GM03348 (cell line): ENCODE measurements at places on chromosomes 4 and X.

- DNase-seq: no peak
These were observed 305.4 kb downstream of the PCDH18 start for GRCh38 chr4:137226900-137227299.

- DNase-seq: peak; percentile 11
These were observed 877 bp downstream of the GPRASP1 start for GRCh38 chrX:102652031-102652688.

GRCh38 chrX:19990151-19990555 lies 708 bp downstream of the BCLAF3 start:
- DNase-seq: peak; percentile 11

- no peak for DNase-seq
These were observed 12.5 kb upstream of the G3BP2 start for GRCh38 chr4:75685546-75686189.

DNA sequence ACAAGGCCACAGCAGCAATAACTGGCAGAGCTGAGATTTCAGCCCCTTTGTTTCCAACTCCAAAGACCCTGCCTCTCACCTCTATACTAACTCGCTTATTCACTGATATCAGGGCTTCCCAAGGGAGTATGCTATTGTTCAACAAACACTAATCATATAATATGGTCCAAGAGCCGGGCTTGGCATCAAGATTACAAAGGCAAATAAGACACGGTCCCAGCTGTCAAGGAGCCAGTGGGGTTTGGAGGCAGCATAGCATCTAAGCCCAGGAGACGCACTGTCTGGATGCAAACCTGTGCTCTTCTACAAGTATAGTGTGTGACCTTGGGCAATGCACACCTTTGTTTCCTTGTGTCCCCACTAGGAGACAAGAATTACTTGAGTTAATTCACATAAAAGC lies 28.7 kb downstream of the PAPSS1 start:
- no peak for DNase-seq

- DNase-seq: peak; percentile 47
These were observed 6.2 kb downstream of the CCKAR start for GRCh38 chr4:26484032-26484515.

DNA sequence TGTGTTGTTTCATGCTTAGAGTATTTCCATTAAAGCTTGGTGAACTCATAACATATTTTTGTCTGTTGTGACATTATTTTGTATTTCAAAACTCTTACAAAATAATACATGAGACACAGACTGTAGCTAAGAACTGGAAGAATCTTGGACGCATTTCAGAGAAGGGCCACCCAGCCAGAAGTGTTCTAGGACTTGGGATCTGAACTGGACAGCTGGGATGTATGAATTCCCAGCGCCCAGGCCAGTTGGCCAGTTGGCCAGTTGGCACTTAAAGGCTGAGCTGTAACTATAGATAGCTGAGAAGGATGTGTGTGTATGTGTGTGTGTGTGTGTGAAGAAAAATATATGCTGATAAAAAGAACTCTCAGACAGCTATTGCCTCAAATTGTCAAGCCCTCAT lies 193.4 kb upstream of the GPR101 start:
- DNase-seq: no peak

DNA sequence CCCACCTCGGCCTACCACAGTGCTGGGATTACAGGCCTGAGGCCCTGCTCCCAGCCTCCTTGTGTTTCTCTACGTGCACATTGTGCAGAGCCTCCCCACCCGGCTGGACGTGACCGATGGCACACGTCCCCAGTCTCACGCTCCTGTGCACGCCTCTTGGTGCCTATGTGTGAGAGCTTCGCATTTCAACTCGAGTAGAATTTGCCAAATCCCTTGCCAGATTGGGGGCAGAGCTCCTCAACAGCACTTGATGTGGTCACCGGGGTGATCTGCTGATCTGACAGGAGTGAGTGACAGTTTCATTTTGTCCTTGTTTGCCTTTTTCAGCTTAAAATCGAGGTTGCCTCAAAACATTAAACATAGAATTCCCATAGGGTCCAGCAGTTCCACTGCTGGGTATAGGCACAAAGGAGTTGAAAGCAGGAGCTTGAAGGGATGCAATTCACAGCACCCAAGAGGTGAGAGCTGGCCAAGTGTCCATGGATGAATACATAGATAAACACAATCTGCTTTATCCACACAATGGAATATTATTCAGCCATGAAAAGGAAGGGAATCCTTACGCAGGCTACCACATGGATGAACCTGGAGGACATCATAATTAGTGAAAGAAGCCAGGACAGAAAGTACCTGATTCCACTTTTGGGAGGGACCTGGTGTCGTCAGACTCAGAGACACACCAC lies 17.6 kb downstream of the TMEM187 start:
- no peak for DNase-seq

GRCh38 chr4:61431131-61431530 lies 231.0 kb downstream of the ADGRL3 start:
- DNase-seq: no peak

DNA sequence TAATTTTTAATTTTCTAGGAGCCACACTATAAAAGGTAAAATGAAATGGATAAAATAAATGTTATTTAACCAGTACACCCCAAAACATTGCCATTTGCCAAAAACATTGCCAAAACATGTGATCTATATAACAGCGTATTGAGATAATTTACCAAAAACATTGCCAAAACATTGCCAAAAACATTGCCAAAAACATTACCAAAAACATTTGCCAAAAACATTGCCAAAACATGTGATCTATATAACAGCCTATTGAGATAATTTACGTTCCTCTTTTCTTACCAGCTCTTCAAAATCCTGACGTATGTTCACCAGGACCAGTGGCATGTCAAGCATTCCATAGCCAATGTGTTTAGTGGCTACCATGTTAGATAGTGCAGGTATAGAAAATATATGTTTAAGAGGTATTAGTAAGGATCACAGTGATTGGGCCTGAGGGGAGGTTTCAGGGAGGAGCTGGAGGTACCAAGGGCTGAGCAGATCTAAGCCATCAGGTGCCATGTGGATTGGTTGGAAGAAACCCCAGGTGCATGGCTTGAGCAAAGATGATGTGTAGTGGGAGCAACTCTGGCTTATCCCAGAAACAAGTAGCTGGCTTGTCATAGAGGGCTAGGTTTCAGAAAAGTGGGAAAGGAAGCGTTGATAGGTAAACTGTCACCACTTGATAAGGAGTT lies 42.6 kb downstream of the RAPGEF2 start:
- DNase-seq: no peak

- DNase-seq: no peak
These were observed 28.2 kb downstream of the RAP1GDS1 start for GRCh38 chr4:98289375-98289774.

DNA sequence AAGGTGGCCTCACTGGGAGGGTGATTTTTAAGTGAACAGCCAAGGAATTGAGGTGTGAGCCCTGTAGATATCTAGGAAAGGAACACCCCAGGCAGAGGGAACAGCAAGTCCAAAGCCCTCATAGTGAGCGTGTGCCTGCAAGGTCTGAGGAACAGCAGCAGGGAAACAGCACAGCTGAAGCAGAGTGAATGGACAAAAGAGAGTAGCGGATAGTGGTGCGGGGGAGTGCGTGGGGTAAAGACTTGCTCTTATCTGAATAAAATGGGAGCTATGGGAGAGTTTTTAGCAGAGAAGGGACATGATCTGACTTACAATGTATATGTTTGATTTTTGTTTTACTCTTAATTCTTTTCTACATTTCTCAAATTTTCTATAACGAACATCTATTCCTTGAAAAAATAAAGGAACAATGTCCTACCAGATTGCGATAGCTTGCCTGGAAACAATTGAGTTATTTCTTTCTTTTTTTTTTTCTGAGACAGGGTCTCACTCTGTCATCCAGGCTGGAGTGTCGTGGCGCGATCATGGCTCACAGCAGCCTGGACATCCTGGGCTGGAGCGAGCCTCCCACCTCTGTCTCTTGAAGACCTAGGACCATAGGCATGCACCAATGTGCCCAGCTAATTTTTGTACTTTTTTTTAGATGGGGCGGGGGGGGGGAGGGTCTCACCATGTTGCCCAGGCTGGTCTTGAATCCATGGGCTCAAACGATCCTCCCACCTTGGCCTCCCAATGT lies 19.5 kb upstream of the HADH start:
- no peak for DNase-seq

- DNase-seq: peak; percentile 66
These were observed 53.6 kb downstream of the KLF3 start for GRCh38 chr4:38717604-38718003.

DNA sequence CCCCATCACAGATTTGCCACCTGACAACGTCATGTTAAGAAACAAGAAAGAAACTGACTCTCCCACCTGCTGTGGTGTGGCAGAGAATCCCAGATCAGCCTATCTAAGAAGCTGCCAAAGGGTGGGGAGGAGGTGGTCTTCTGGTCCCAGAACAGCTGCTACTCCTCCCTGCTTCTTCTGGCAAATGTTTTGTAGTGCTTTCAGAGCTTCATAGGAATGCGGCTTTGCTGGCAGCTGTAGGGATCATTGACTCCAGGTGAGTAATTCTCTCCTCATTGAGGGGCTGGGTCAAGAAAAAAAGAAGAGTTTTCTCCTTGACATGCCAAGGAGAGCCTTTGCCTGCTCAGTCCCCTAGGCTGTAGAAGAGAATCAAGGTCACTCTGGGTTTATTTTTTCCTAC lies 23.3 kb downstream of the NRK start:
- no peak for DNase-seq

- DNase-seq: no peak
These were observed 60.1 kb downstream of the LDB2 start for GRCh38 chr4:16838226-16838875.

DNA sequence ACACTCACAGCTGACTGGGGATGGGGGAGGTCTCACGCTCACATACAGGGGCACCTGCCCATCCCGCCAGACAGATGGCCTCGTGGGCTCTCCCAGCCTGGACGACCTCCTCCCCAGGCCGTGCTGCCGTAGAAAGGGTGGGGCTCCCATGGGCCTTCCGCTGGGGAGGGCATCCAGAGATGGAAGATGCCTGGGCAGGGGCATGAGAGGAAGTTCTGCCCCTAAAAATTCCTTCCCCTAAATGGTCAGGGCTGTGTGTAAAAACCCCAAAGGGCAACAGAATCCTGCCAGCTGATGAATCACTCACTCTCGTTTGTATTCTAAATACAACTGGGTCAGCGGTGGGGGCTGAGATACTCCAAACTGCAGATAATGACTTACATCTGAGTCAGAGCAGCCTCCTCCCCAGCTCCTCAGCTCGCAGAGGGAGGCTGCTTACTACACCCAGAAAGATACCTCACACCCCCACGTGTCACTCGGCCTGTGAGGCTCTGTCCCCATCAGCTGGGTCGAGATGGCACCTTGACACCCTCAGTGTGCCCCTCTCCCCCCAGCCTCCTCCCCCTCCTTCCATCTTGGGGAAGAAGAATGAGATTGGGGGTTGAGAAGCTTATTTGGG lies 10.1 kb downstream of the WDR1 start:
- DNase-seq: peak; percentile 94

DNA sequence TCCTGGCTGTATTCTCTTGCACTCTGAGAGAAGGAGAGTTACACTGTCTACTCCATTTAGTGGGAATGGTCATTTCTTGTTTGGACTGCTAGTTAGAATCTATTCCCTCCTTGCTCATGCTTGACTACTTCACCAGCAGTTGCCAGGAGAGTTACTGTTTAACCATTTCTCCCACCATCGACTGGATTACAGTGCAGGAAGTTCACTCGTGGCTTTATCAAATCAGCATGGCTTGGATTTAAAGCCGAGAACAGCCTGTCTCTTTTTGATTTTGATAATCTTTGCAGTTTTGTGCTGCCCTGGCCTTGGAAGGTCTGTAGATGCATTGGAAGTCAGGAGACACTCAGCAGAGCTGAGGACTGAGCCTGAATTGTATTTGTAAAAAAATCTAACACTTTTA lies 3.2 kb downstream of the GBA3 start:
- no peak for DNase-seq

- no peak for DNase-seq
These were observed 48.0 kb downstream of the CHST7 start for GRCh38 chrX:46621572-46621971.

DNA sequence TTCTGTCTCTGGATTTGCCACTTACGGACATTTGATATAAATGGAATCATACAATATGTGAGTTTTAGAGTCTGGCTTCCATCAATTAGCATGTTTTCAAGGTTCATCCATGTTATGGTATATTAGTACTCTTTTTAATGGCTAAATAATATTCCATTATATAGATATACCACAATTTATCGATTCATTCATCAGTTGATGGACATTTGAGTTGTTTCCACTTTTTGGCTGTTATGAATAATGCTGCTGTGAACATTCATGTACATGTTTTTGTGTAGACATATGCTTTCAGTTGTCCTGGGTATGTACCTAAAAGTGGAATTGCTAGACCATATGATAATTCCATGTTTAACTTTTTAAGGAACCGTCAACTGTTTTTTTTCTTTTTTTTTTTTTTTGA lies 61.2 kb upstream of the MND1 start:
- no peak for DNase-seq

GRCh38 chrX:150766351-150767044 lies 73.3 kb downstream of the MTMR1 start:
- no peak for DNase-seq

GRCh38 chrX:70386235-70386634 lies 36.9 kb upstream of the GDPD2 start:
- DNase-seq: no peak

- DNase-seq: peak; percentile 95
These were observed 2.1 kb upstream of the APBB2 start for GRCh38 chr4:41216294-41217019.

DNA sequence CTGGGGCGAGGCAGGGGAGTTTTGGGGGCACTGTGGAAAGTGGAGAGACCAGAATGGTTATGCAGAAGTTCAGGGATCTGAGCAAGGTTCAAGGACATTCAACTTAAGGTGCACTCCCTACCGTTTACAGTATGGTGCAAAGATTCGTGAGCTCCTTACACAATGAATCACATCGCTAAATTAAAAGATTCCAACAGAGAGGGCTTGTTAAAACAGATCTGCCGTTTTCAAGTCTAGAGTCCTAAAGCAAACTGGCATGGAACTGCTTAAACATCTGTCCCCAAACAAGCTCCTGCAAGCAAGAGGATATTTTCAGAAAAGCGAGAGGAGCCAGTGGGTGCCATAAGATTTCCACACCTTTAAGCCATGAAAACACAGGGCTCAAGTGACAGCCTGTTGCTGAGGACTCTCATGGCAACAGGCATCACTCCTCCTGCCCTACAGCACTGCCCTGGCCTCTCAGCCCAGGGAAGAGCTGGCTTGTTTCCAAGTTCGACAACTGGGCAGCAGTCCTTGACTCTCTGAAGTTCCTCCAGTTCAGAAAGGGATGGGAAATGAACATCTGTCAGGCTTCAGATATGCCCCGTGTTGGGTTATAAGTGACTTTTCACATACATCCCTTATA lies 10.0 kb downstream of the FAM184B start:
- DNase-seq: no peak

GRCh38 chr4:151231915-151232595 lies 44.9 kb upstream of the PRSS48 start:
- DNase-seq: peak; percentile 22

DNA sequence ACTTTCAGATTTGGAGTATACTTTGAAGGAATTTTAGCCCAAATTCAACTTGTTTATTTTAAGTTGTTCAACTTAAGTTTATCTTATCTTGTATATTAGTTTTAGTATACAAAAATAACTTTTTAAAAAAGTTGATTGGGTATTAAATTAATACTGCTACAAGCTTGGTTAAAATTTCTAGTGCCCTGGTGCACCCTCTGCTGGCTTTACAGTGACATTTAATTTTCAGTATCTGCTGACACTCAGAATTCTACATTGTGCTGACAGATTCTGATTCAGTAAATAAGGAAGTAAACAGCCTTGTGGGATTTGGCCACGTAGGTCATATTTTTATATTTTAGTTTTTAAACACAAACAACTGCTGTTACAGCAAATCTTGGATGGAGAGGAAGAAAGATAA lies 2.9 kb downstream of the EDA start:
- peak; percentile 15 for DNase-seq

GRCh38 chr4:8545439-8545765 lies 34.8 kb upstream of the GPR78 start:
- DNase-seq: no peak
